ENCODE measurements at places on chromosomes 4 and X. TPM values are rescaled to one million over a fixed set of nuclear protein-coding genes. Genes with fewer than 3 reads are reported as not detected.

SSX4B gene
- not detected for total RNA-seq

TAF7L gene
- total RNA-seq, result 1.6 TPM

DOK7 gene
- total RNA-seq, result 0.15 TPM

LIN54 gene
- total RNA-seq, result 8.8 TPM

HELT gene
- not detected for total RNA-seq

RGN gene
- total RNA-seq, result under 0.01 TPM

BMPR1B gene
- 0.15 TPM for total RNA-seq
